Renal cortex interstitium (tissue), 15 donors: ENCODE measurements at places on chromosomes 2 and 18.

GRCh38 chr18:46428368-46428767 is 228.7 kb downstream of the LOXHD1 start:
- DNase-seq: no peak

GRCh38 chr2:190569994-190570755 is 35.7 kb upstream of the NEMP2 start:
- no peak for DNase-seq

- no peak for DNase-seq
Observed at GRCh38 chr2:193527146-193527545, 1332.4 kb upstream of the TMEFF2 start.

GRCh38 chr2:109726379-109727270 is 67.5 kb upstream of the RGPD5 start:
- no peak for DNase-seq

DNA sequence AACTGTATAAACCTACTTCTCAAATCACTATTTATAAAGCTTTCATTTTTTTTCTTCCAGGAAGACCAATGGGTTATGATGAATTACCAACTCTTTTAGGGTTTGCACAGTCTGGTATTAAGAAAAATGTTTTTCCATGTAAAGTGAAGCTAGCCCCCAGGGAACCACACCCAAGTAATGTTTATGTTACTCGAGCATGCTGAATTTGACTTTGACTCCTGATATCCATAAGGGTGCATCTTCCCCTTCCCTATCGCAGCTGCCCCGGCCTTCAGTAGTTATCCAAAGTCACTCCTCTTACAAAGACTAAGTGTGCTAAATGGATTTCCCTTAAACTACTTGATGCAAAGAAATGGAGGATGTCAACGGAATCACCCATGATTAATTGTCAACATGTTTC is 21.7 kb downstream of the KCTD18 start:
- no peak for DNase-seq

GRCh38 chr18:31209041-31209440 is 46.4 kb upstream of the DSC1 start:
- DNase-seq: no peak

GRCh38 chr2:222861411-222862105 is 722 bp downstream of the ACSL3 start:
- DNase-seq: no peak

- DNase-seq: no peak
Observed at GRCh38 chr2:134454426-134454825, 200.6 kb downstream of the MGAT5 start.
